ENCODE measurements at places on chromosomes 5 and 9. TPM values are rescaled to one million over a fixed set of nuclear protein-coding genes. Genes with fewer than 3 reads are reported as not detected.
A peak's percentile ranks its signal among the peaks of the same experiment; 100 is the strongest.

Gene EPB41L4A
- not detected for total RNA-seq

Gene NOXA1
- 0.36 TPM for total RNA-seq

DNA sequence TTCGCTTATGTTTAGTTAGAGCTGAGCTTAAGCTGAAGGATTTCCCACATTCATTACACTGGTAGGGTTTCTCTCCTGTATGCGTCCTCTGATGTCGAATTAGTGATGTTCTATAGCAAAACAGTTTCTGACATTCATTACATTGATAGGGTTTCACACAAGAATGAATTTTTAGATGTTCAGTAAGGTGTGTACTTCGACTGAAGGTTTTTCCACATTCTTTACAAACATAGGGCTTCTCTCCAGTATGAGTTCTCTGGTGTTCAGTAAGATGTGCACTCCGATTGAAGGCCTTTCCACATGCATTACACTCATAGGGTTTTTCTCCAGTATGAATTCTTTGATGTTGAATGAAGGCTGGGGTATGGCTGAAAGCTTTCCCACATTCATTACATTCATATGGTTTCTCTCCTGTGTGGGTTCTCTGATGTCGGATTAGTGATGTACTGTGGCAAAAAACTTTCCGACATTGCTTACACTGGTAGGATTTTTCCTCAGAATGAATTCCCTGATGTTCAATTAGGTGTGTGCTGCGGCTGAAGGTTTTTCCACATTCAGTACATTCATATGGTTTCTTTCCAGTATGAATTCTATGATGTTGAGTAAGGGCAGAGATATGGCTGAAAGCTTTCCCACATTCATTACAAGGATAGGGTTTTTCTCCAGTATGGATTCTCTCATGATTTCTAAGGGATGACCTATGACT is 14.6 kb downstream of the ZNF883 start:
- peaks cover 8% of the 10 kb centered on the region for H3K36me3 ChIP-seq
- DNase-seq = no peak
- H3K4me1 ChIP-seq = no peaks in the 10 kb centered on the region
- H3K27me3 ChIP-seq = no peaks in the 10 kb centered on the region

DNA sequence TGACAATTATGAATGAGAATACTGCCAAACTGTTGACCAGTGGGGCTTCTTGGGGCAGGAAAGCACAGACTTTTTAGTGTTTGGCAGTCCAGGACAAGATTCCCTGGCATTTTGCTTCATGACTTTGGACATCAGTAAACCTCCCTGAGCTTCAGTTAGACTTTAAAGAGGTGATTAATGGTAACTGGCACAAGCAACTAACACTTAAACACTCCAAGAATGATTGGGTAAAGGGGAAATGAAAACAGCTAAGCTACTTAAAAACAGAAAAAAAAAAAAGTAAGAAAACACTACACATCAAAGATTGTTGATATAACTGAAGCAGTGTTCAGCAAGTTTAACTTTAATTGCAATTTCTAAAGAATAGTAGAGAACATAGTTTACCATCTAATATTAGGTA is 13.4 kb downstream of the PAIP1 start:
- H3K4me3 ChIP-seq = no peak overlapping the region
- H3K27ac ChIP-seq = no peak overlapping the region
- no peak for DNase-seq
- H3K27me3 ChIP-seq = no peaks in the 10 kb centered on the region
- H3K36me3 ChIP-seq = peaks cover 46% of the 10 kb centered on the region

- H3K4me3 ChIP-seq = no peak overlapping the region
- no peaks in the 10 kb centered on the region for H3K36me3 ChIP-seq
- peak; percentile 56 for DNase-seq
- no peaks in the 10 kb centered on the region for H3K27me3 ChIP-seq
Observed at GRCh38 chr5:123937230-123937629, 425.3 kb downstream of the CSNK1G3 start.

DNA sequence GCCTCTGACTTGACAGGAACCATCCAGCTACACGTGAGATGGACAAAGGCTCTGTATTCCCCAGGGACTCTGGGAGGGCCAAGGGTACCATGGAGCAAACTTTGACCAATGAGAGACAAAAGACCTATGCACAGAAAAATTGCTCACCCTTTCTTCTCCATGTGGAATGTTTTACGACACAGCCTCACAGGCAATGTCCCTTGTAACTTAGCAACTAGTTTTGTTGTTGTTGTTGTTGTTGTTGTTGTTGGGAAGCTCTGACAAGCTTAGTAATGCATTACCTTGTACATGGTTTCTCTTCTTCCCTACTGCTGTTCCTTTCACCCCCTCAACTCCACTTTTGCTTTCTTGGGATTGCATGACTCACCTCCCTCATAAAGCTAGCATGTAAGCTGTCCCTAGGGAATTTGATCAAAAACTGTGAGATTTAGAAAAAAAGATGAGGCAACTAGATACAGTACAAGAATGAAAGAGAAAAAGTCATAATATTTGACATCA is 550.9 kb downstream of the RAB3C start:
- H3K36me3 ChIP-seq = peaks cover 6% of the 10 kb centered on the region
- no peak overlapping the region for H3K4me3 ChIP-seq
- H3K4me1 ChIP-seq = peaks cover 36% of the 10 kb centered on the region
- H3K27ac ChIP-seq = peak overlapping the region; percentile 22
- no peak for DNase-seq

DNA sequence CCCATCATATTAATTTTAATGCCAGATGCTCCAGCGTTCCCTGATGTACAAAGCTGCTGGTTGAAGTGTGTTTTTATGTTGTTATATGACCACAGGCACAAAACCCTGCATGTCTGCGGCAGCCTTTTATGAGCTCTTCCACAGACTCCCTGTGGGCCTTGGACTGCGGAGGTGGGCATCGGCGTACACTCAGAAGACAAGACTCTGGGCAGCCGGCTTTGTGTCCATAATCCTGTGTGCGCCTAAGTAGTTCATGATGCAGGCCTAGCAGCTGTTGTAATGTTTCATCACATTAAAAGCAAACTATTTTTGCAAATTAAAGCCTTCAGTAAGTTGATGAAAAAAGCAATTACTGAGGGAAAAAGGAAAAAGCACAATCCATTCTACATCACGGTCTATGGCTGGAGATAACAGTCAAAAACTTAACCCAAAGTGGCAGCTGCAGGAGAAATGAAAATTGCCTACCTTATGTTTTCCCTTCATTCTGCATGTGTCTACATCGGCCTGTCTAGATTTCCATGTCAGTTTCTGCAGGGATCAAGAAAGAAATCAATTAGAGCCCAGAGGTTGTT is 78.8 kb downstream of the SEMA6A start:
- no peaks in the 10 kb centered on the region for H3K36me3 ChIP-seq
- no peak for DNase-seq
- H3K27ac ChIP-seq = no peak overlapping the region
- no peaks in the 10 kb centered on the region for H3K27me3 ChIP-seq
- no peak overlapping the region for H3K4me3 ChIP-seq
- no peaks in the 10 kb centered on the region for H3K4me1 ChIP-seq

DNA sequence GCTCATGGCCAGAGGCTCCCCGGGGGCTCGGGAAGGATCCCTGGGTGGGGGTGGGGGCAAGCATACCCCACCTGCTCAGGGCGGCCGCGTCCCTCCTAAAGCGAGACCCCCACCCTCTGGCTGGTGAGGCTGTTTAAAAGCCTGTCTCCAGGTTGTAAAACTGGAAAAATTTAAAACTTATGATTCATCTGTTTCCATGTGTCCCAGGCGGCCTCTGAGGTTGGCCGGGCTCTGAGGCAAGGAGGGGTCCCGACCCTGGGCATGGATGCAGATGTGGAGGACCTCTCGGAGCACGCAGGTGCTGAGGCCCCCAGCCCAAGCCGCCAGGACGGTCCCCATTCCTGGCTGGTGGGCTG is 24.2 kb upstream of the TMEM250 start:
- H3K4me1 ChIP-seq = no peaks in the 10 kb centered on the region
- no peaks in the 10 kb centered on the region for H3K36me3 ChIP-seq
- H3K4me3 ChIP-seq = no peak overlapping the region
- DNase-seq = no peak
- no peak overlapping the region for H3K27ac ChIP-seq
- H3K27me3 ChIP-seq = no peaks in the 10 kb centered on the region

DNA sequence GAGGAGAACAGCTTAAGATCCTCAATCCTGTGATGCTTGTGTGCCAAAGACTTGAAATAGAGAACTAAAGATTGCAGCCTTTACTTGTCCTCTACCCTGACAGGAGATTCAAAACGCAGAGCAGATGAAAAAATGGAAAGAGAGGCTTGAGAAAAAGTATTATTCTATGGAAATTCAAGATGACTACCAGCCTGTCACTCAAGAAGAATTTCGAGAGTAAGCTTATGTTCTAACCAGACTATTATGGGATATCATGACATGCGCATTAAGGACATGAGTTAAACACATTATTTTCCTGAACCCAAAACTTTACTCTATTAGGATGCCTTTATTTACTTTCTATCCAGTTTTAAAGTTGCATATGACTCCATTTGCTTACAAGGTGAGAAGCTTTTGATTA is 46.4 kb downstream of the PKD2L2 start:
- H3K36me3 ChIP-seq = peaks cover 21% of the 10 kb centered on the region
- no peaks in the 10 kb centered on the region for H3K27me3 ChIP-seq
- no peak overlapping the region for H3K4me3 ChIP-seq
- H3K4me1 ChIP-seq = peaks cover 4% of the 10 kb centered on the region

GRCh38 chr5:168114444-168115017 is 176.9 kb upstream of the WWC1 start:
- no peak overlapping the region for H3K4me3 ChIP-seq
- no peaks in the 10 kb centered on the region for H3K4me1 ChIP-seq
- no peak overlapping the region for H3K27ac ChIP-seq
- DNase-seq = peak; percentile 80

DNA sequence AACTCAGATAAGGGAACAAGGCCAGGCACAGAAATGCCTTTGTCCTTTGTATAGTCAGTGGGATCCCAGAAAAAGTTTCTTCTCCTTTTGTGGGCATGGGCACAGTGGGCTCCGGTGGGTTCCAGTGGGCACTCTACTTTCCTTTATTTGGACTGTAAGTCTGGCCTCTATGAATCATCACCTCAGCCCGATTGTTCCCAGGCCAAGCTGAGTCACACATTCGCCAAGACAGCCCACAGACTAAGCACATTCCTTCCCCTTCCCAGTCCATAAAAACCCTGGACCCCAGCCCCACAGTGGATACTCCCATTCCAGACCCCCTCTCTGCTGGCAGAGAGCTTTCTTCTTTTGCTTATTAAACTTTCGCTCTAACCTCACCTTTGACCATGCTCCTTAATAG is 165.0 kb downstream of the FBXL17 start:
- no peaks in the 10 kb centered on the region for H3K27me3 ChIP-seq
- DNase-seq = no peak
- no peaks in the 10 kb centered on the region for H3K4me1 ChIP-seq
- no peak overlapping the region for H3K4me3 ChIP-seq
- H3K27ac ChIP-seq = no peak overlapping the region

GRCh38 chr5:74953554-74953936 is 87.4 kb upstream of the FAM169A start:
- H3K4me1 ChIP-seq = no peaks in the 10 kb centered on the region
- no peak overlapping the region for H3K27ac ChIP-seq
- H3K27me3 ChIP-seq = peaks cover 19% of the 10 kb centered on the region
- H3K36me3 ChIP-seq = no peaks in the 10 kb centered on the region
- no peak for DNase-seq
- no peak overlapping the region for H3K4me3 ChIP-seq

- H3K4me3 ChIP-seq = no peak overlapping the region
- peaks cover 11% of the 10 kb centered on the region for H3K4me1 ChIP-seq
- peaks cover 11% of the 10 kb centered on the region for H3K36me3 ChIP-seq
- no peak overlapping the region for H3K27ac ChIP-seq
Observed at GRCh38 chr5:67021521-67021920, 175.1 kb downstream of the CD180 start.

- H3K36me3 ChIP-seq = no peaks in the 10 kb centered on the region
- no peaks in the 10 kb centered on the region for H3K4me1 ChIP-seq
- H3K27ac ChIP-seq = no peak overlapping the region
- H3K4me3 ChIP-seq = no peak overlapping the region
- no peaks in the 10 kb centered on the region for H3K27me3 ChIP-seq
Observed at GRCh38 chr5:101679816-101680215, 616.3 kb downstream of the SLCO4C1 start.

DNA sequence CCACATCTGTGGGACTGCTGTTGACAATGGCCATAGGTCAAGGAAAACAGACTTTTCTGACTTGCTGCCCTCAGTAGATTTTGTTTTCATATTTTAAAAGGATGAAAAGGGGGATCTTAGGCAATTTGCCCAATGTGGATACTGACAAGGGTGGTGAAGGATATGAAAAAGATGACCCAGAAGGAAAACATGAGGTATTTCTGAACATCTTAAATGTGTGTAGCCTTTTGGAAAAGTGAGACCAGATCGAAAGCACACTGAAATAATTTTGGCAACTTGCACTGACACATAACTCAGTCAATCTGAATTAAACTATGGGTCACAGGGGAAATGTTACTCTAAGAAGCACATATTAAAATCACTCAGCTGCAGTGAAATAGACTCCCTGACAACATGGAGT is 1793.0 kb upstream of the ACO1 start:
- no peaks in the 10 kb centered on the region for H3K27me3 ChIP-seq
- H3K27ac ChIP-seq = no peak overlapping the region
- no peak overlapping the region for H3K4me3 ChIP-seq

- H3K27ac ChIP-seq = no peak overlapping the region
- no peak overlapping the region for H3K4me3 ChIP-seq
- peaks cover 5% of the 10 kb centered on the region for H3K4me1 ChIP-seq
- H3K27me3 ChIP-seq = peaks cover 14% of the 10 kb centered on the region
Observed at GRCh38 chr5:111691508-111691907, 65.5 kb downstream of the NREP start.

DNA sequence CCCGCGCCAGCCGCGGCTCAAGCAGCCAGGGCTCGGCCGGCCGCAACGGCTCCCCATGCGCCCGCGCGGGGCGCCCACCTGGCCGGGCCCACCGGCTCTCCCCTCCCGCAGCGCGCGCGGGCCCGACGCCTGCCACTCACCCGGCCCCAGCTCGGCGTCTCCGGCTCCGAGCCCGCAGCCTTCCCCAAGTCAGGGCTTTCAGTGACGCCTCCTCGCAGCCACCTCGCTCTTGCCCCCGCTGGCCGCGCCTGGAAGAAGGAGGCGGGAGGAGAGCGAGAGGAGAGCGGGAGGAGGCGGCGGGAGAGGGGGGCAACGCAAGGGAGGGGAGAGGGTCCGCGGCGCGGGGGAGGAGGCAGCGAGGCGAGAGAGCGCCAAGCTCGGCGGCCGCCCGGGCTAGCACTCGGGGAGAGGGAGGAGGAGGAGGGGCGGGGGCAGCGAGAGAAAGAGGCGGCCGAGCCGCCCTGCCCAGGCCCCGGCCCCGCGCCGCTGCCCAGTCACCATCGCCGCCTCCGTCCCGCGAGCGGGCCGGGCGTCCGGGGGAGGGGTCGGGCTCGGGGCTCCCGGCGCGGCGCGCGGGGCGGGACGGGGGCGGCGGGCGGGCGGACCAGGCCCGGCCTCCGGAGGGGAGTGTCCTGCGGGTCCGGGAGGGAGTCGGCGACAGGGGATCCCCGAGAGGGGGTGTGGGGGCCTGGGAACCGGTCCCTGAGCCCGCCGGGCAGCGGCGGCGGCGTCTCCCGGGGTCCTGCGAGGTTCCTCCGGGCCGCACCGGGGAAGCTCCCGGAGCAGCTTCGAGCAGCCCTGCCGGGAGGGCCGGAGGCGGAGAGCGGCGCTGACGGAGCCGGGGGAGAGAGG is at the start of gene LHFPL2:
TSS of gene LHFPL2 (minus strand) at position 414 of the 852 bp plus-strand sequence. CDS start 138,559 bp downstream, outside the sequence.
- H3K27me3 ChIP-seq = peaks cover 55% of the 10 kb centered on the region
- peak; percentile 72 for DNase-seq
- H3K36me3 ChIP-seq = no peaks in the 10 kb centered on the region
- H3K4me3 ChIP-seq = peak within 1 kb of the TSS; percentile 72

- H3K4me1 ChIP-seq = peaks cover 20% of the 10 kb centered on the region
- no peaks in the 10 kb centered on the region for H3K27me3 ChIP-seq
- no peak overlapping the region for H3K27ac ChIP-seq
- no peak for DNase-seq
- no peaks in the 10 kb centered on the region for H3K36me3 ChIP-seq
Observed at GRCh38 chr5:5419291-5420210, 2.9 kb upstream of the ICE1 start.

Data from activated CD4-positive, alpha-beta T cell treated with anti-CD3 and anti-CD28 coated beads, Interleukin-2, amount 10 ng/mL, durations not matched to agents 24 days and 14 days (primary cell).